NCI-H2171 (cell line): ENCODE measurements at places on chromosomes 2 and 18.

GRCh38 chr2:37740164-37740739 is 68.8 kb upstream of the CDC42EP3 start:
- DNase-seq, result no peak

- DNase-seq, result no peak
Observed at GRCh38 chr2:238160206-238161129, 1.7 kb downstream of the ERFE start.

GRCh38 chr2:42125841-42126594 is 43.1 kb upstream of the EML4 start:
- DNase-seq, result no peak

- DNase-seq, result no peak
Observed at GRCh38 chr2:38400513-38400912, 23.4 kb upstream of the ATL2 start.

GRCh38 chr2:64220265-64220664 is 76.0 kb upstream of the PELI1 start:
- DNase-seq, result no peak

- no peak for DNase-seq
Observed at GRCh38 chr2:96103187-96103601, 13.2 kb downstream of the ADRA2B start.

- DNase-seq, result no peak
Observed at GRCh38 chr2:178301649-178302238, 107.4 kb downstream of the OSBPL6 start.

DNA sequence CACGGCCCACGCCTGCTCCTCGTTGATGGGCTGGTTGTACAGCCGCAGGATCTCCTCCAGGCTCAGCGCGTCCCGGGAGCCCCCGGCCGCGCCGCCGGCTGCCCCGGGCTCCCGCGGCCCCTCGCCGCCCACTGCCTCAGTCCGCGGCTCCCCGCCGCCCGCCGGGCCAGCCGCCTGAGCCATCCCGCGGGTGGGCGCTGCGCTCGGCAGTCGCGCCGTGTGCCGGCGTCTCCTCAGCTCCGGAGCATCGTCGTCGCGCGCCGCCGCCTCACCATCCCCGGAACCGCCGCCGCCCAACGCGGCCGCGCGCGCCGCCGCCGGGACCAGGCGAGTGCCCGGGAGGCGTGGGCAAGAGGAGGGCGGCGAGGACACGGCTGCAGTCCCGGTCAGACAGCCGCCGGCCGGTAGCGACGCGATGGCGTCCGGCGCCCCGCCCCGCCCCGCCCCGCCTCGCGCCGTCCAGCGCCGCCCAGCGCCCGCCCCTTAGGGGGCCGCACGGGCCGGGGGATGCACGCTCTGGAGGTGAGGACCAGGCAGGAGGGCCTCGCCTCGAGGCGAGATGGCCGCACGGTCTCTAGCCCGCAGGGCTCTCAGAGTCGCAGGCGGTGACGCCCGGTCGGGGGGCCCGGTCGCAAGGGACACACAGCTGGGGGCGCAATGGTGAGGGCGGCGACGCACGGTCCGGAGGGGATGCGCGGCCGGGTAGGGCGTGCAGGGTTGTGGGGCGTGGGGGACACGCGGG is at the start of gene SPIRE1:
Gene SPIRE1 (minus strand): TSS at position 424 of the 742 bp plus-strand sequence. CDS start 241 bp downstream, at position 183.
- DNase-seq, result peak; percentile 49

- DNase-seq, result no peak
Observed at GRCh38 chr2:152468899-152469692, 134.1 kb downstream of the FMNL2 start.

DNA sequence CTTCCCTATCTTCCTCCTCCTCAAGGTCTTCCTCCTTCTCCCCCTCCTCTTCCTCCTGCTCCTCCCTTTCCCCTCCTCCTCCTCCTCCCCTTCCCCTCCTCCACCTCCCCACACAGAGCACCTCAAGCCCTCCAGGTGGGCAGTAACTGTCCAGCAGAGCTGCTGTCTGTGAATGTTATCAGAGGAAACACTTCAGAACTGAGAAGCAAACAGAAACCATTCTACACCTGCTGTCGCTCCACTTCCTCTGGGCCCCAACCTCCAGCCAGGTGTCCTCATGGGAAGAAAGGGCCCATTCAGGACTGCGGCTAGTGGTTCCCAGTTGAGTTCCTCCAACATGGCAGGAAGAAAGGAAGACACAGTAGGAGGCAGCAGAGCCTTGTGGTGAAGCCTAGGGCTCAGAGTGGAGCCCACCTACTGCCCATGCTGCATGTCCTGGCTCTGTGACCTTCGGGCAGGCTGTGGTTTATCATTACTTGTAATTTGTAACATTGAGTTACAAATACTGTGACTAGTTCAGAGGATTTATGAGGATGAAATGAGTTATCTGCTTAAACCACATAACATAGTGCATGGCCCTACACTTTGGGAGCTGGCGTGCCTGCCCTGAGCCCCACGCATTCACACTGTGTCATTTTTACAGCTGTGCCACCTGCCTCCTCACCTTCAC is 165.9 kb upstream of the ID2 start:
- DNase-seq, result no peak
